ENCODE measurements at places on chromosomes 13 and 19.

- DNase-seq, result no peak
These were observed 9.5 kb downstream of the ARRDC2 start for GRCh38 chr19:18017275-18018083.

GRCh38 chr13:99395436-99395835 is 88.2 kb upstream of the GPR183 start:
- DNase-seq, result no peak

DNA sequence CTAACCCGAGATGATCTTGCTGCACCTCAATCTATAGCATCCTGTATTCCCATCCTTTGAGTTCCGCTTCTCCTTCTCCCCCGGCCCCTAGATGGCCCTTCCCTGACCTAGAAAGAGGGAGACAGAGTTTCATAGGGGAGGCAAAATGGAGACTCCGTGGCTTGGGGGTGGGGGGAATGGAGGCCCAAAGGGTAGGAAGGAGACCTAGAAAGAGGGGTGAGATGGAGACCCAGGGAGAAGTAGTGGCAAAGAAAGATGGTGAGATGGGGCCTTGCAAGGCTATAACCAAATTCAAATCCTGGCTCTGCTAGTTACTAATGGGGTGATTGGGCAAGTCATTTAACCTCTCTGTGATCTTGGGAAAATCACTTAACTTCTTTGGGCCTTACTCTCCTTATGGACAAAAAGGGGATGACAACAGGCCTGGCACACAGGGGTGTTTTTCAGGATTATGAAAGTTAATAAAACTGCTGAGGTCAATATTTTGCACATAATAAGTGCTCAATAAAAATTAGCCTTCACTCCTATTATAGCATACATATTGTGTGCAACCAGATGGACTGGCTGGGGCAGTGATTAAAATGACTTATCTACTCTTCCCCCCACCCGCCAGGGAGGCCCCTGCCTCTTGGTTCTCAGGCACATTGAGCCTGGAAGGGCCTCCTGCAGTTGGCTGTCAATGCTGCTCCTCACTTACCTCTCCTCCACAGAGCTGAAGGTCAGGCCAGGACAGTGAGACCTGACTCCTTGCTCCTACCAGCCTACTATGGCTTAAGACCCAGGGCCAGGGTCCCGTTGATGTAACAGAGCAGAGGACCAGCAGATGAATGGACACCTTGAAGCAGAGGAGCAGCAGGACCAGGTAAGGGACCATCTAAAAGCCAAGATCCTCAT is 633 bp downstream of the SPHK2 start:
- no peak for DNase-seq

DNA sequence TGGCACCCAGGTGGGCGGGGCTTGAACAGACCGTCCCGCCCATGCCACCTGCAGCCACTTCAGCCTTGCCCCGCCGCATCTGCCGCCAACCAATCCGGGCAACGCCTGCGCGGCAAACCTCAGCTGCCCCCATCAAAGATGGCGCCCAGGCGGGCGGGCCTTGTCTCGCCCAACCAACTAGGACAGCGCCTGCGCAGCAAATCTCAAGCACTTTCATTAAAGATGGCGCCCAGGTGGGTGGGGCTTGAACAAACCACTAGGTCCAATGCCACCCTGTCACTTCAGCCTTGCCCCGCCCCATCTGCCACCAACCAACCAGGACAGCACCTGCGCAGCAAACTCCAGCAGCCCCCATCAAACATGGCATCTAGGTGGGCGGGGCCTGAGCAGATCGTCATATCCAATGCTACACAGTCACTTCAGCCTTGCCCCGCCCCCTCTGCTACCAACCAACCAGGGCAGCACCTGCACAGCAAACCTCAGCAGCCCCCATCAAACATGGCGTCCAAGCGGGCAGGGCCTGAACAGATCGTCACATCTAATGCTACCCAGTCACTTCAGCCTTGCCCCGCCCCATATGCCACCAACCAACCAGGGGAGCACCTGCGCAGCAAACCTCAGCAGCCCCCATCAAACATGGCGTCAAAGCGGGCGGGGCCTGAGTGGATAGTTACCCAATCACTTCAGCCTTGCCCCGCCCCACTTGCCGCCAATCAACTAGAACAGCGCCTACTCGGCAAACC is 1.4 kb downstream of the PEG3 start:
- DNase-seq, result no peak

- no peak for DNase-seq
These were observed 6.6 kb downstream of the FSTL3 start for GRCh38 chr19:682678-683320.

DNA sequence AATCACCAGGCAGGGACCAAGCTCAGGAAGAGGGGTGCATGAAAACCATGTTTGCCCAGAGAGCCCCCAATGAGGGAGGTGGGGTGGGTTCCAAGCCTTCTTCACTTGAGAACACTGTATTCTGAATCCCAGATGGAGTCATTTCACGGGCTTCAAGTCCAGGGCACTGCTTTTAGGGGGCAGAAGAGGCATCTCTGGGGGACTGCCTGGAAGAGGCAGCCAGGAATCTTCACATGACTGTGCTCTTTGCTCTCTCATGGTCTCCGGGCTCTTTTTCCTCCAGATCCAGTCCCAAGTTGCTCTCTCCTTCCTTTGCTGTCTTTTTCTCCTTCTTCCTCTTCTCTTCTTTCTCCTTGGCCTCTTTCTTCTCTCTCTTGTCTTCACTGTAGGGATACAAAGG is 5.7 kb downstream of the SMIM24 start:
- DNase-seq, result no peak

DNA sequence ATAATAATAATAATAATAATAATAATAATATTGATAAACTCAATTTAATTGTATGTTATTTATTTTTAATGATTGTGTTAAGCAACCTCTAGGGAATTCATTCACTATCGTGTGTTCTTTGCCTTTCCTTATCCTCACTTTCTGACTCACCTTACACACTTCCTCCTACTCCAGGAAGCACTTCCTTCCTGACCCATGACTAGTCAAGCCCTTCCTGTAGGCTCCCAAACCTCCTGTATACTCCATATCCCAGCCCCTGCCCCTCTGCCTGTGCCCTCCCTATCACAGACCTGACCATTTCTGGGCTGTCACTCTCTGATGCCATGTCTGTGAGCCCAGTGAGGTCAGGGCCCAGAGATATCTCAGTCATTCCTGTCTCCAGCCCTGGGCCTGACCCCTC is 7.6 kb downstream of the LGALS4 start:
- DNase-seq, result no peak

DNA sequence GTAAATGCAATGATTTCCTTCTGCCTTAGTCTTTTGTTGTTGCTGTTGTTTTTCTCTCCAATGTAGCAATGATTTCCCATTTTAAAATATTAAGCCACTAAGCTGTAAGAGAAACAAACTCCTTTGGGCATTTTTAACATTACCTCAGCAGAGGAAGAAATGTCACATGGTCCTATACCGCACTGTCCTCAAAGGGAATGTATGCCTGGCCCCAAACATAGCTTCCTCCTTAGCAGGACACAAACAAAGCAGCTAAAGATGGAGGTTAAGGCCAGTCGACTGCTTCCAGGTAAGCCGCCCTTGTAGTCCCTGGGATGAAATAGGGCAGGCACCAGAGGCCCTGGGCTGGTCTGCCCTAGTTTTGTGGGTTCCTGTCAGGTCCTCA is 249.0 kb downstream of the TSHZ3 start:
- no peak for DNase-seq

GRCh38 chr13:93755341-93755740 is 528.7 kb downstream of the GPC6 start:
- DNase-seq, result no peak

GRCh38 chr19:4639531-4640246 is 373 bp downstream of the TNFAIP8L1 start:
- DNase-seq, result peak; percentile 18

GRCh38 chr19:5719274-5719960 is 529 bp downstream of the LONP1 start:
- no peak for DNase-seq

DNA sequence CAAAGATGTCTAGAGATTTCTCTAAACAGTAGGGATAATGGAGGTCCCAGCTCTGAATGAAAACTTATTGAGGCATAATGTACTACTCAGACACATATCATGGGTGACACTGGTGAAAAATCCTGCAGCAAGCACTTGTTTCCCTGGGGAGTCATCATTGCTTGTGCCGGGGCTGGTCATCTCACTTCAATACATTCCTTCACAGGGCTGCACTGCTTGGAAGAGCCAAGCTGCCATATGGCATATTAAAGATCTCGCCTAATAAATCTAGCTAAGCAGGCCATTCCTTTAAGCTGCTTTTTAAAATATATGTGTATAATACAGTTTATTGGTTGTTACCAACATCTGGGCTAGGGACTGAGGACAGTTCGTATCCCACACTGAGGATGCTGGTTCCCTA is 332.2 kb upstream of the GPC6 start:
- DNase-seq, result no peak

- no peak for DNase-seq
These were observed 185.7 kb downstream of the KCNRG start for GRCh38 chr13:50200988-50201387.

DNA sequence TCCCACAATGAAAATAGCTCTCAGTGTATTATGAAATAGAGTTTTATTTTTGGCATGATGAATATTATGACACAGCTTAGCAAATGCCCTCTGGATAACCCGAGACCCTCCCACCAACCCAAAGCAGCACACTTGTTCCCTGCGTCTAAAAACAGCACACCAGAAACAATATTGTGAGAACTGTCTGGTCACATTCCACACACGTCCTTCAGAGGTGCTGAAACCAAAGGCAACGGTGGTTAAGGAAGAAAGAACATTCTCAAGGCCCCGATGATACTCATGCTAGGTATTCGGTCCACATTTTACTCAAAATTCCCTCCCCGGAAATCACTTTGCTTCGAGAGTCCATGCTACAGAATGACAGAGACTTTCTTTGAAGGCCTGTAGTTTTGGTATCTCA is 156.7 kb downstream of the SLC7A1 start:
- no peak for DNase-seq

DNA sequence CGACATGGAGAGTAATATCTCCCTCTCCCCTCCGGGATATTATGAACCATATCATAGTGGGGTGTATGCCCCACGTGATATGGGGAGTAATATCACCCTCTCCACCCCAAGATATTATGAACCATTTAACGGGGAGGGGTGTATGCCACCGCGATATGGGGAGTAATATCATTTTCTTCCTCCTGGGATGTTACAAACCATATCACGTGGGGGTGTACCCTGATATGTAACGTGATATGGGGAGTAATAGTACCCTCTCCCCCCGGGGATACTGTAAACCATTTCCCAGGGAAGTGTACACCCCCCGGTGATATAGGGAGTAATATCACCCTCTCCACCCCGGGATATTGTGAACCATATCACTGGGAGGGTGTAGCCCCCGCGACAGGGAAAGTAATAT is 62.1 kb downstream of the ERICH4 start:
- no peak for DNase-seq

DNA sequence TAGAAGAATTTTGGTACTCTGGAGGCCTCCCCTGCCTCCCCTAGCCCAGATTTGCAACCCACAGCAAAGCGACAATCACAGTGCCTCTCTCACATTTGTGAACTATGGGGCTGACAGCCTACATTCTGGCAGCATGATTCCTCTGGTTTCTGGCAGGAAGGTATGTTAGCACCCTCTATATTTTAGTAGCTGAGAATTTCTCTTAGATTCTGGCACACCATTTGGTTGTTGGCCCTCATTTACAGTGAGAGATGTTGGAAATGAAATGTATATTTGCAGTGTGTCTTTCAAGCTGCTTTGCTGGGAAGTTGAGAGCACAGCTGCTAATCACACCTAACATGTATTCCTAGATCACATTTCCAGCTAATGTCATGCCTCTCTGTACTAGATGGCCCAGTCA is 735.0 kb downstream of the FGF9 start:
- peak; percentile 23 for DNase-seq

DNA sequence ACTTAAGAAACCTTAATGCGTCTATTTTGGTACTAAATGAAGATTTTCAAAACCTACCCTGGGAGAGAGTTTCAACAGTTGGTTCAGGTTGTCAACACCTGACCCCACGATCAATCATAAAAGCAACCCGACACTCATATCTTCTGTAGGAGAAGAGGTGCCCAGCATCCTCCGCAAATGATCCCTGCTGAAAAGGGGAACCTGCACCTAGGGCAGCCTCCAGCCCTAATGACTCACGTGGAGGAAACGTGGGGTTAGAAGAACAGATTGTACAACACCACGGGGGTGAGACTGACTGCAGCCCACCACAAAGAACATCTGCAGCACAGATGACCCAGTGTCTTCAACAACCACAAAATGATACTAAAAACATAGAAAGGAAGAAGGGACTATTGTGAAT is 116.3 kb downstream of the RAB20 start:
- DNase-seq, result no peak

GRCh38 chr19:7920519-7921301 is 572 bp downstream of the SNAPC2 start:
- peak; percentile 95 for DNase-seq

DNA sequence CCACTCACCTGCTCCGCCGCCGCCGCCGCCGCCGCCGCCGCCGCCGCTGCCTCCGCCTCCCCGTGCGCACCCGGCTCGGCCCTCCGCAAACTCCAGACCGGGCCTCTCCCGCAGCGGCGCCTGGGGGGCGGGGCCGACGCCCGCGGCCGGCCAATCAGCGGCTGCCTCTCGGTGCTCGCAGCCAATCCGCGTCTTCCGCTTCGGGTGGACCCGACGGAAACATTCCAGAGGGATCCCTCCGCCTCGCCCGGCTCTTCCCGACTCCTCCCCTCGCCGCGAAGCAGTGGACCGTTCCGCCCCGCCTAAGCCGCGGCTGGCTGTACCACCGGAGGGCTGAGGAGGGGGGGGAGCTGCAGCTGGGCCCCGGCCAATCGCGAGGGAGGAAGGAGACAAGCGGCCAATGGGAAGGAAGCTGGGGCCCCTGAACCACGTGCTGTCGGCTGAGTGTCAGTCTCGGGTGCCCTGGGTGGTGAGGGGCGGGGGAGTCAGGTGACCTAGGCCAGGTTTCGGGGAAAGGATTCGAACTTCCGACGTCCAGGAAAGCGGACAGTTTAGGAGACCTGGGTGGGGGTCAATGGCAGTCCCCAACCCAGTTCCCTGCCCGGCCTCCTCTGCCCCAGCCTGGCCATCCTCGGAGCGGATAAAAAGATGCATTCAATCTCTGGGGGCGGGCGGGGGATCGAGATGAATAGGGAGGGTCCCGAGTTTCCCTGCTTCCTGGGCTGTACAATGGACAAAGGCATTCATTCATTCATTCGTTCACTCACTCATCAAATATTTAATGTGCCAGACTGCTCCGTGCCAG is at the start of gene GIPC1:
GIPC1 (minus strand) TSS at position 99 of the 805 bp plus-strand sequence. CDS start 13,151 bp downstream, outside the sequence.
- peak; percentile 98 for DNase-seq

- DNase-seq, result no peak
These were observed 54.9 kb downstream of the DPY19L3 start for GRCh38 chr19:32460476-32460875.

DNA sequence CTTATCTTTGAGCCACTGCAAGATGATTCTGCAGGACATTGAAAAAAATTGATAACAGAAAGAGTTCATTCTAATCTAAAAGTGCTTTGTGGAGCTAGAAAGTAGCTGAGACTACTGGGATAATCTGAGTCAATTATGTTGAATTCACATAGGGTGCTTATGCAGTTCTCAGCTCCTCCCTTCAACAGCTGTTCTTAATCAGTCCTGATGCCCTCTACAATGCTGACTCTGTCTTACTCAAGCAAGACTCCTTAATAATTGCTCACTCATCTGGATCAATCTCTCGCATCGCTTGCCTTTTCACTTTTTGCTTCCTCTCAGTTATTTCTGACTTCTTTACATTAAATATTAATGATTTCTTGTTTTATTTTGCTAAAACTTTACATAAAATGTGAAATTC is 182.1 kb downstream of the PCDH17 start:
- DNase-seq, result no peak

Data from NCI-H1092 treated with DMSO at 0.1 percent for 48 hours (cell line).